T-helper 1 cell treated with Interleukin-12 subunit alpha and Interleukin-12 subunit beta and Interleukin-4 antibody, amounts not matched to agents 30 ng/mL and 1 ng/mL, for 36 hours (primary cell): ENCODE measurements at places on chromosomes 3 and 15. TPM values are rescaled to one million over a fixed set of nuclear protein-coding genes. Genes with fewer than 3 reads are reported as not detected.

Gene GNAT1
- not detected in 2 replicates for total RNA-seq

Gene GPR160
- 5.1 and 6.5 TPM in 2 replicates for total RNA-seq

Gene UROC1
- total RNA-seq: not detected in 2 replicates

Gene SV2B
- 0.02 TPM in 1 of 2 replicates, not detected in the other for total RNA-seq

Gene CCDC33
- total RNA-seq: not detected in 2 replicates

Gene ARHGAP31
- total RNA-seq: 4.2 and 5.0 TPM in 2 replicates

Gene STAC
- not detected in 2 replicates for total RNA-seq

Gene TMEM158
- 0.15 TPM in 1 of 2 replicates, not detected in the other for total RNA-seq

Gene OR5K2
- not detected in 2 replicates for total RNA-seq

Gene ARMC8
- total RNA-seq: 45.5 and 57.3 TPM in 2 replicates

Gene CHAC1
- 6.7 and 8.2 TPM in 2 replicates for total RNA-seq

Gene EXD1
- total RNA-seq: not detected in 2 replicates

Gene CPNE9
- total RNA-seq: 0.22 and 0.59 TPM in 2 replicates

Gene SLC24A1
- 4.4 and 4.9 TPM in 2 replicates for total RNA-seq

Gene ZNF80
- total RNA-seq: 0.32 and 0.39 TPM in 2 replicates
